ENCODE measurements at places on chromosomes 11 and 22. TPM values are rescaled to one million over a fixed set of nuclear protein-coding genes. Genes with fewer than 3 reads are reported as not detected.

Gene SLC25A18
- total RNA-seq, result 0.35 TPM

Gene TSKU
- 42.8 TPM for total RNA-seq

Gene TSPAN18
- total RNA-seq, result 51.3 TPM

Gene PYGM
- total RNA-seq, result 7.6 TPM

Gene TSSK2
- not detected for total RNA-seq

Gene MUC2
- 0.04 TPM for total RNA-seq

Gene BRSK2
- total RNA-seq, result 4.9 TPM

Gene MPZL3
- 5.0 TPM for total RNA-seq

Gene GRK3
- total RNA-seq, result 15.0 TPM

Gene C11orf16
- total RNA-seq, result not detected

Gene LMNTD2
- 16.5 TPM for total RNA-seq

Gene OR51B5
- total RNA-seq, result 1.1 TPM

Gene SORL1
- 28.0 TPM for total RNA-seq

Gene DDX25
- total RNA-seq, result 1.7 TPM

Gene PIK3C2A
- total RNA-seq, result 71.3 TPM

Gene TRIM29
- total RNA-seq, result 9.7 TPM

Gene KMT5B
- total RNA-seq, result 64.2 TPM

Gene MPPED1
- 0.76 TPM for total RNA-seq

Gene APOL5
- total RNA-seq, result not detected

Gene RCOR2
- 30.6 TPM for total RNA-seq

Gene UBQLNL
- total RNA-seq, result 1.9 TPM

Gene XKR3
- total RNA-seq, result not detected

Gene PRODH
- total RNA-seq, result 1.7 TPM

Gene SOX6
- total RNA-seq, result 46.4 TPM

Gene SFI1
- total RNA-seq, result 38.7 TPM

Gene EML3
- 52.2 TPM for total RNA-seq

Gene BTG4
- not detected for total RNA-seq

Gene GAL
- 0.66 TPM for total RNA-seq

Gene PACS1
- total RNA-seq, result 88.0 TPM

Gene UCP3
- total RNA-seq, result 4.5 TPM

Gene GLYATL2
- total RNA-seq, result not detected

Gene ANKK1
- total RNA-seq, result 2.1 TPM

Gene GLB1L2
- 8.9 TPM for total RNA-seq

Gene C11orf87
- total RNA-seq, result 0.88 TPM

Gene CFAP300
- total RNA-seq, result 3.3 TPM

Gene MS4A3
- not detected for total RNA-seq

Gene OR51E1
- total RNA-seq, result not detected

Gene SPON1
- total RNA-seq, result 30.9 TPM

Gene TH
- total RNA-seq, result 1.1 TPM

Gene MAP6
- 1.2 TPM for total RNA-seq

Gene OR51B4
- total RNA-seq, result 0.47 TPM

Gene OR2D2
- 0.41 TPM for total RNA-seq

Gene FGF3
- not detected for total RNA-seq

Gene ADM
- 12.8 TPM for total RNA-seq

Gene AQP11
- 1.9 TPM for total RNA-seq

Gene PHLDA2
- 1.5 TPM for total RNA-seq

Gene MPPED2
- total RNA-seq, result 163 TPM

Gene PAX6
- not detected for total RNA-seq

Gene PANX2
- total RNA-seq, result 6.4 TPM

Gene HTATIP2
- 11.1 TPM for total RNA-seq

Gene ARHGAP42
- 19.4 TPM for total RNA-seq

Gene KRTAP5-7
- 0.25 TPM for total RNA-seq

Gene MS4A4A
- total RNA-seq, result not detected

Gene RAG2
- not detected for total RNA-seq

Gene MMP13
- not detected for total RNA-seq

Gene SLC43A3
- 11.8 TPM for total RNA-seq

Gene FOXR1
- total RNA-seq, result not detected

Gene SPI1
- not detected for total RNA-seq
